Effector CD8-positive, alpha-beta T cell (primary cell): ENCODE measurements at places on chromosomes 5 and 9.

GRCh38 chr9:76657265-76657664 lies 107.0 kb upstream of the PCA3 start:
- DNase-seq = no peak

DNA sequence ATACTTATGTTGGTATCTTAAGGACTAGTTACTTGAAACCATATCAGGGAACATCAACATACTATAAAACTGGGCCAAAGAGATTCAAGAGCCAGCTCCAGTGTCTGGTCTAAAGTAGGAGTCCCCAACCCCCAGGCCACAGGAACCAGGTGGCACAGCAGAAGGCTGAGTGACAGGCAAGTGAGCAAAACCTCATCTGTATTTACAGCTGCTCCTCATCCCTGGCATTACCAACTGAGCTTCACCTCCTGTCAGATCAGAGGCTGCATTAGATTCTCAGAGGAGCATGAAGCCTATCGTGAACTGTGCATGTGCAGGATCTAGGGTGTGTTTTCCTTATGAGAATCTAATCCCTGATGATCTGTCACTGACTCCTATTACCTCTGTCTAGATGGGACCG lies 581.6 kb upstream of the CDH9 start:
- no peak for DNase-seq

DNA sequence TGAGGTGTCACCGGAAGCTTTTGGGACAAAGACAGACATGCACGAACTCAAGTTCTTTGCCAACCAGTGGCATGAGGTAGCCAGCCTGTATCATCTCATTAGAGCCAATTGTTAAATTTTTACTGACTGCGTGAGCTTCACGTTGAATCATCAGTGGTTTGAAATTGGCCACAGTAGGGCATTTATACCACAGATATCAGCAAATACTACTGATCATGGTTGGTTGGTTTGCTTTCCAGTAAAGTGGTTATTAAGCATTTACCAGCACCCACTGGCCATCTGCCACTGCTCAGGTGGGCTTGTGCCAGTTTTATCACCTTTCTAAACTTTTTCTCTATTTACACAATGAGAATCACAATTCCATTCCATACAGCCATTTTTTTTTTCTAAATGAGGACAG lies 28.4 kb upstream of the SHC3 start:
- DNase-seq = no peak

- no peak for DNase-seq
Observed at GRCh38 chr9:105912863-105913516, 218.6 kb downstream of the TMEM38B start.

DNA sequence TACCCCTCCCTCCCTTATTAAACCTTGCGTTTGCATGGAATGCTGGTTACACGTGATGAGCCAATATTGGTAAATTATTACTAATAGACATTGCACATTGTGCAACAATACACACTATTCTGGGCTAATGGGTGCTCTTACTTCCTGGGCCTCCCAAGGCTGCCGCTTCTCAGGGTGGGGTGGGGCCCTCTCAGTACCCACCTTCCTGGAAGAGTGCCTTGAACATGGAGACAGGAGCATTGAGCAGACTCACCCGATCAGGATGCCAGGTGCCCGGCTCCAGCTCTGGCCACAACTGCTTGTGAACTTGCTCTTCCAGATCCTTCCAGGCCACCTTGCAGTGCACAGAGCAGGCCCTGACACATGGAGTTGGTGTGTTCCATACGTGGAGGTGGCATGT lies 24.7 kb upstream of the CEP72 start:
- no peak for DNase-seq

- DNase-seq = no peak
Observed at GRCh38 chr5:177509991-177510566, 453 bp upstream of the DOK3 start.

DNA sequence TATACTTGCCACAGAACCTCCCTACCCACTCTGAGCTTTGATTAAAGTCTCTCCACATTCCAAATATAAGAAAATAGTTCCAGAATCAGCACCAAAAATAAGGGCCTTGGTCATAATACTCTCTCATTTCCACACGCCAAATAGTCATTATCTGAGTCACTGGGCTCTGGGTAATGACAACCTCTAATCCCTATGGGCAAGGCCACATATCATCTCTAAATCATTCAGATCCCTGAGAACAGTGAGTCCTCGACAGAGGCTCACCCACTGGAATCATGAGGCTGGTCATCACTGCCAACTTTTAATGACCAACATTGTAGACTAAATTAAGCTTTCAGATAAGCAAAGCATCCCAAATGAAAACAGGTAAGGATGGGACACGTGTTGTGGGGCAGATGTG lies 28.1 kb downstream of the FAM114A2 start:
- no peak for DNase-seq

DNA sequence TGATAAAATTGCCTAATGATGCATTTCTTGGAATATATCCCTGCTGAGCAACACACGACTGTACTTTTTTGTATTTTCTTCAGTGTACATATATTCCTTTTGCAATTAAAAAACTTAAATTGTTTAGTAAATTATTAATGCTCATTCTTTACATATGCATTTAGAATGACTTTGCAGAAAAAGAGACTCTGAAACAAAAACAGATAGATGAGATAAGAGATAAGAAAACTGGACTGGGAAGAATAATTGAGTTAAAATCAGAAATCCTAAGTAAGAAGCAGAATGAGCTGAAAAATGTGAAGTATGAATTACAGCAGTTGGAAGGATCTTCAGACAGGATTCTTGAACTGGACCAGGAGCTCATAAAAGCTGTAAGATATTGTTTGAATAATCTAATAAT lies 32.7 kb downstream of the RAD50 start:
- DNase-seq = no peak

GRCh38 chr5:38265546-38266179 lies 7.3 kb downstream of the EGFLAM start:
- no peak for DNase-seq

- no peak for DNase-seq
Observed at GRCh38 chr9:121841771-121842611, 190.6 kb downstream of the DAB2IP start.

GRCh38 chr5:125044491-125045282 lies 298.2 kb upstream of the ZNF608 start:
- DNase-seq = no peak

DNA sequence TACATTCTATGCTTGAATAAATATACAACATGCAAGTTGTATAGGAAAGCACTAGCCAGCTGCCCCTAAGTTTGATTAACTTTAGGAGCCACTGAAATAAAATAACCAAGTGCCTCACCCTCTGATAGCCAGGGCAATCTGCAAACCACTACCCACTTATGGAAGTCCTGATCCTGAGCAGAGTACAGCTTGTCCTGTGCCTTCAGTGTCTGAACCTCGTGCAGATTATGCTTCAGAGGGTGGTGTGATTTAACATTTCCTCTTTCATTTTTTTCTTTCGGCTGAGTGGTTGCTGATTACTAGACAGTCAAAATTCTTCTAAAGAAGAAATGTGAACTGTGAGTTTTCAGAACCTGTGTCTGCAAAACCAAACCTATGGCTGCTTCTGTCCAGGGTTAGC lies 327.7 kb downstream of the PIK3R1 start:
- no peak for DNase-seq

- no peak for DNase-seq
Observed at GRCh38 chr5:8844206-8844605, 701.7 kb downstream of the SEMA5A start.

DNA sequence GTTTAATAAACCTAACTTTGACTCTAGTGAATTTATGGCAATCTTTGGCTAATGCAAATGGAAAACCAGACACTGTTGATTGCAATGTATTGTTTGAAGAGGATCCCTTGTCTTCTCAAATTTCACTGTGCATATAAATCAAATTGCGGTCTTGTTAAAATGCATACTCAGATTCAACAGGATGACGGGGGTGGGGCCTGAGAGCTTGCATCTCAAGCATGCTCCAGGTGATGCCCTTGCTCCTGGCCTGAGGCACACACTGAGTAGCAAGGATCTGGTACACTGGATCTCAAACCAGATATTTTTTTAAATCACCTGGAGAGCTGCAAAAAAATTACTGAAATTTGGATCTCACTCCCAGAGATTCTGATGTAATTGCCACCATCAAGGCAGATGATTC lies 463.7 kb downstream of the DNAH5 start:
- no peak for DNase-seq

DNA sequence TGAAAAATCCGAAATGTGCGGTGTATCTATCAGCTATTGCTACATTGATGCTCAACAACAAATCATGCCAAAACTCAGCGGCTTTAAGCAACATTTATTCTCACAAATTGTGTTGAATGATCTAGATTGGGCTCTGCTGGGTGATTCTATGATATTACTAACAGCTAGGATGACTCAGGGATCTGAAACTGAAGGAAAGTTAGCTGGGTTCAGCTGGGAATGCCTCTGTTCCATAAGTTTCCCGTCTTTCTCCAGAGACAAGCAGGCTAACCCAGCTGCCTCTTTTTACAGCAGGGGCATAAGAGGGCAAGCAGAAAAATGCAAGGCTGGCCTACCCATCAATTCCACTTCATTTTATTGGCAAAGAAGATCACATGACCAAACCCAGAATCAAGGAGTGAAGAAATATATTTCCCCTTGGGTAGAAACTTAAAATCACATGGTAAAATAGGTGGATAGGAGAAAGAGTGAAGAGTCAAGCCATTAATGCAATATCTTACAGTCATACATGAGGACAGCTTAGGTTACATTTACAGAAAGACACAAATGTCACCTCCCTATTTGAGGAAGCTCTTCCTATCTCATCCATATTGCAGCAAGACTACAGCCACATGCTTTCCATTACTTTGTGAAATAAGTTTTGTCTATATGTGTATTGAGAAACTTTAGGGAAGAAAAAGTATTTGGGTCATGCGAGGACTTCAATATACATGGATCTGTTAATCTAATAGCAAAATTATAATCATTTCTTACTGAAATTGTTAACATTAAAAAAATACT lies 30.8 kb downstream of the IL7R start:
- no peak for DNase-seq

DNA sequence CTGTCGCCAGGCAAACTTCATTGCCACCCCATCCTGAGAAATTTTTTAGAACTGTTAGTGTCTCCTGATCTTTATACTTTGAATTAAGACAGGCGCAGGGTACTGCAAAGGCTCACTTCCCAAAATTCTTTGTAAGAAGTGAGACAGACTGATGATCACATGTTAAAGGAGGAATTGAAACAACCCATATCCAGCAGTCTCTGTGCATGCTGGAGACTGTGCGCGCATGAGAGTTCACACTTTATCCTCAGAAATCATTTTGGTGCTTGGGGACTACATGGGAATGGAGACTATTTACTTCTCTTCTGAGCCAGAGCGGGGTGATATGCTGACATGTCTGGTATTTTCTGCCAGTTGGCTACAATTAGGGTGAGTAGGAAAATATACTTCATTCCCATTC lies 91.2 kb downstream of the ZNF474 start:
- DNase-seq = no peak

GRCh38 chr5:21574961-21575360 lies 1278.2 kb downstream of the CDH12 start:
- DNase-seq = no peak

DNA sequence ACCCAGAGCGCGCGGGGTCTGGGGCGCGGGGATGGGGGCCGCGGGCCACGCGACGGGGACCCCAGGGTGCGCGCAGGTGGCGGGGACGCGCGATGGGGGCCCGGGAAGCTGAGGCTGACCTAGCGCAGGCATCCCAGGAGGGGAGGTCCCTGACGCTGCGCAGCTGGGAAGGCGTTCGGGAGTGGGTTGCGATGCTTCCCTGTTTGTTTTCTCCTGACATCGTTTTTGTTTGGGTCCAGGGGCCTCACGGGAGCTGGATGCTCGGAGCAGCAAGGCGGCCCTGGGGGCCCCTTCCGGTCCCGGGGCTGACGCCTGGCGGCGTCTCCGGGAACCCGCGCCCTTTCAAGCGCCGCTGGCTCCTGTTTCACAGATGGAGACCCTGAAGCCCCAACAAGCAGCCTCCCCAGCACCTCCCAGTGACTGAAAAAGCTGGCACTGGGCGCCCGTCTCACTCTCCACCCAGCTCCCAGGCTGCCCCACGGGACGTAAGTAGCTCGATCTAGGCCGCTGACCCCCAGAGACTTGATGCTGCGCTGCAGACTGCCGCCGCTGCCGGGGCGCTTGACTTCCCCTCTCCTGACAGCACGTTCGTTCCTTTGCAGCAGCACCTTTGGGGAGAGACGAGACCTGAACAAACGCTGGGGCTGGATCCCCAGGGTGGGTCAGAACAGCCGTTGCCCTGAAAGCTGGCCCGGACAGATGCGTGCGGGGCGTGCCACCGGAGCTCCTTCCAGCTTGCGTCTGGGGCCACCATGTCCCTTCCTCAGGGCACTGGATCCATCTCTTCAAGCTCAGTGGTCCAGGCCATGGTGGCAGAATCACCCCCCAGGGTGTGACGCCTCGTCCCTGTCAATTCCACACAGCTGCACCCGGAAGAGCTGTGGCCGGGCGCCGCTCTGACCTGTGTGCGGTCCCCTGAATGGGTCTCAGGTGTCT lies 593 bp downstream of the BRD3OS start:
- peak; percentile 24 for DNase-seq

DNA sequence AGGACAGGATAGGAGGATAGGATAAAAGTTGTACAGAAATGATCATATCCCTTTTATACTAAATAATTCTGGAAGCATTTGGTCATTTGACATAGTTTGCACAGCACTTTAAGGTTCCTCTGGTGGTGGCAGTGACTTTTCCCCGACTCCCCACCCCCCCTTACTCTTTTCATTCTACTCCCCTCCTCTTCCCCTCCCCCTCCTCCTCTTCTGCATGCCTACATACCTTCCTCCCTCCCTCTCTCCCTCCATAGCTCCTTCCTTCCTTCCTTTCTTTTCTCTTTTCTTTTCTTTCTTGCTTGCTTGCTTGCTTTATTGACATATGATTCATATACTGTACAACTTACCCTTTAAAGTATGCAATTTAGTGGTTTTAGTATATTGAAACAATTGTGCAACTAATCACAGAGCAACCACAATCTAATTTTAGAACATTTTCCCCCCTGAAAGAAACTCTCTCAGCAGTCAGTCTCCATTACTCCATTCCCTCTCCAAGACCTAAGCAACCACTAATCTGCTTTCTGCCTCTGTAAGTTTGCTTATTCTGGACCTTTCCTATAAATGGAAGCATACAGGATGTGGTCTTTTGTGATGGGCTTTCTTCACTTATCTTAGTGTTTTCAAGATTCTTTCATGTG lies 159.0 kb downstream of the HACD4 start:
- DNase-seq = no peak

DNA sequence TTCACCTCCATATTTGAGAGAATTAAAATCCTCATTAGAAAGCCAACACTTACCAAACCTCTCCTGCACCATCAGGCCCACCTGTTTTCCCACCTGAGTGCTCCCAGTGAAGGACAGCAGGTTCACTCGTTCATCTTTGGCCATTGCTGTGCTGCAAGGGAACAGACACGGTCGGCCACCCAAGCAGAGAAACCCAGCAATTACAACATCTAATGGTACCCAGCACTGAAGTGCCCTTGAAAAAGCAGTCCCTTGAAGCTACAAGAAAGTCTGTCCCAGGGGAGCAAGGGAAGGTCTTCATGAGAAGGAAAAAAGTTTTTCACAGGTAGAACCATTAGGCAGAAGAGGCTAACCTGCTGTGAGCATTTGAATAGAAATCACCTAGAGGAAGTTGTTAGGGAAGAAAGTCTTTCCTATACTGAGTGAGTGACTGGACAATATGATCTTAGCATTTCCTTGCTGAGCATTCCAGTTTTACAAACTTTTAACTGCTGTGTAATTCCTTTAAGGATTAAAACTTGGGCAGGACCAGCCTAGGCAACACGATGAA lies 26.7 kb downstream of the ALDH7A1 start:
- DNase-seq = no peak

GRCh38 chr5:157476702-157477408 lies 16.8 kb downstream of the NIPAL4 start:
- no peak for DNase-seq
